ENCODE measurements at places on chromosomes 7 and 10.

DNA sequence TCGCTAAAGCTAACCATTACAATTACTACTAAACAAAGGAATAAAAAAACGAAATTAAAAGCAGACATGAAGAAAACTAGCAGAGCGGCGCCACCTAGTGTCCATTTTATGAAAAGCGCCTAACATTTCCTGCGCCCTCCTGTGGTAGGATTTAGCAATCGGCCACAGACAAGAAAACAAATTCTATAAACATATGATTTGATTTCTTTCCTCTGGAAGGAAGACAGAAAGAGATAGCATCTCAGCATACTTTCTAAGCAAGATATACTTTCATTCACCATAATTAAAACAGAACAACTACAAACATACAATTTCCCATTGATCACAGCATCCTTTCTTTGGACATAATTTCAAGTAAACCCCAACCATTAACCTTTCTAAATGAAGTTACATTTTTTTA lies 337.7 kb upstream of the NPVF start:
- DNase-seq, result peak; percentile 33

DNA sequence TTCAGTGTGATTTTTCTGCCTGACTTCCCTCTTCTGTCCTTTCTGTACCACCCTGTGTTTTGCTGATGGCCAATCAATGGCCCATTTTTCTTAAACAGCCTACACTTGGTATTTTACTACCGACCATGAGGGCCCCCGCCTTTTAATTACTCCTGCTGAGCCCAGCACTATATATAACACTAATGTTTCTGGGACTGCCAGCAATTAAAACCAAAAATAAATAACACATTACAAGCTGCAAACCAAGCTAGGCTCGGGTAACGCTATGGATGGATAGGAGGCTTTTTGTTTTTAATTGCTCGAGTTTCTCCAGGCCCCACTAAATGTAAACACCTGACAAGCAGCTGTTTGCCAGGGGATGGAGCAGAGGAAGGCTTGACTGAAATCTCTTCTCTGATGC lies 915.4 kb upstream of the AUTS2 start:
- no peak for DNase-seq

GRCh38 chr7:75072981-75073283 lies 670 bp downstream of the RCC1L start:
- DNase-seq, result no peak

DNA sequence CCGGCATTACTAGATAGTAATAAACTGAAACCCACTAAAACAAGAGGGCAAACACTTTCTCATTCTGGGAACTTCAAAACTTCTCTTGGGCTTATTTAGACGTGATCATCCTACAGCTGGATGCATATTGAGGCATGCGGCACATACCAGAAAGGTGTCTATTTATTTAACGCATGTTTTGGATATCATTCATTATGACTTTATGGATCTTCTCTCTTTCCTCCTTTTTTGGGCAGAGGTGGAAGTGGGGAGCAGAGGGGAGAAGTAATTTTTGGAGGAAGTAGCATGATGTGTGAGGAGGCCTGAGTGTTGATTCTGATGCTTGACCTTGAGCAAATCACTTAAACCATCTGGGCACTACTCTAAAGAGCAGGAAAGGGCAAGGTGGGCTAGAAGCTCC lies 270.6 kb downstream of the TRIL start:
- no peak for DNase-seq

GRCh38 chr7:39894904-39895303 lies 55.2 kb upstream of the CDK13 start:
- DNase-seq, result no peak

- DNase-seq, result peak; percentile 57
Observed at GRCh38 chr10:89278034-89278535, 23.8 kb upstream of the IFIT2 start.

GRCh38 chr7:1309290-1309689 lies 76.6 kb downstream of the UNCX start:
- no peak for DNase-seq

DNA sequence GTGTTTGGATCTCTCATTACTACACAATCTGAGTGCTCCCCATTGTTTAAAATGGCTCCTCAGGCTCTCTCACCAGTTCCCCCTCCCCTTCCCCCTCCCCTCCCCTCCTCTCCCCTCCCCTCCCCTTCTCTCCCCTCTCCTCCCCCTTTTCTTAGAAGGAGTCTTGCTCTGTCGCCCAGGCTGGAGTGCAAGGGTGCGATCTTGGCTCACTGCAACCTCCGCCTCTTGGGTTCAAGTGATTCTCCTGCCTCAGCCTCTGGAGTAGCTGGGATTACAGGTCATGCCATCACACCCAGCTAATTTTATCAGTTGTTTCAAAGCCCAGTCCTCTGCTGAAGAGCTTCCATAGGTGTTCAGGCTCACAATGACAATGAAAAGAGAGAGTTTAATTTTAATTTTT lies 3.6 kb upstream of the CCAR1 start:
- DNase-seq, result no peak

GRCh38 chr7:76352193-76352592 lies 6.6 kb downstream of the YWHAG start:
- no peak for DNase-seq

DNA sequence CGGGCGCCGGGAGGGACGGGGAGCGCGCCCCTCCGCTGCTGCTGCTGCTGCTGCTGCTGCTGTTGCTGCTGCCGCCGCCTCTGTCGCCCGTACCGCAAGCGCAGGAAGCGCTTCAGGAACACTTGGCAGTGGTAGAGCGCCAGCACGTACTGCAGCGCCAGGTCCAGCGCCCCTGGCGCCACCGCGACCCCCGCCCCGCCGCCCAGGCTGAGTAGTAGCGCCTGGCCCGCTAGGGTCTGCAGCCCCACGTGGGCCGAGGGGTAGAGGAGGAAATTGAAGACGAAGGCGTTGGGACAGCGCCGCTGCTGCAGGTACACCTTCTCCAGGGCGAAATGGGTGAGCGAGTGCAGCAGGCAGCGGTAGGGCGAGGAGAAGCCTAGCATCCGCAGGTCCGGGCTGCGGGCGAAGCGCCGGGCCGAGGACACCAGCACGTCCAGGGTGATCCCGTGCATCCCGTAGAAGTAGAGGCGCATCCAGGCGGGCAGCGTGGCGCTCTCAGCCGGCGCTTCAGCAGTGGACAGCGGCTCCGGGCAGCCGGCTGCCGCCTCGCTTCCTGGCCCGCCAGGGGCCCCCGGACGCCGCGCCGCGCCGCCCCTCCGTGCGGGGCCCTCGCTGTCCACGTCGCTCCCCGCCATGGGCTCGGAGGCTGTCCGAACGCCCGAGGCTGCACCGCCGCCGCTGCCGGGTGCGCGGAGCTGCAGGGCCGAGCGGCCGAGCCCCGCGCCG lies at the start of gene TMEM229A:
Gene TMEM229A (minus strand): TSS at position 699 of the 726 bp plus-strand sequence. CDS start 64 bp downstream, at position 635.
- DNase-seq, result no peak

DNA sequence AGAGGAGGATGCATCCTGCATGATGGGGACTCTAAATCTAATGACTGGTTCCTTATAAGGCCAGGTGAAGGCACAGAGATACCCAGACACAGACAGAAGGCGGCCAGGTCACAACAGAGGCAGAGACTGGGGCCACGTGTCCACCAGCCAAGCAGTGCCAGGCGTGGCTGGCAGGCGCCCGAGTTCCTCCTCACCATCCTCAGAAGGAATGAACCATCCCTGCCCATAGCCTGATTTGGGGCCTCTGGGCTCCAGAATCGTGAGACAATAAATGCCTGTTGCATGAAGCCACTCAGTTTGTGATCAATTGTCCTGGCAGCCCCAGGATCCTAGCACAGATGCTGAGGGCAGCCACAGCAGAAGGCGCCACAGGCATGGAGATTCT lies 69.0 kb upstream of the TNRC18 start:
- DNase-seq, result no peak

GRCh38 chr7:48904975-48905374 lies 19.4 kb upstream of the CDC14C start:
- DNase-seq, result no peak

- DNase-seq, result no peak
Observed at GRCh38 chr10:93913706-93914105, 19.9 kb downstream of the SLC35G1 start.

GRCh38 chr10:2618690-2619089 lies 448.7 kb upstream of the PFKP start:
- DNase-seq, result no peak

DNA sequence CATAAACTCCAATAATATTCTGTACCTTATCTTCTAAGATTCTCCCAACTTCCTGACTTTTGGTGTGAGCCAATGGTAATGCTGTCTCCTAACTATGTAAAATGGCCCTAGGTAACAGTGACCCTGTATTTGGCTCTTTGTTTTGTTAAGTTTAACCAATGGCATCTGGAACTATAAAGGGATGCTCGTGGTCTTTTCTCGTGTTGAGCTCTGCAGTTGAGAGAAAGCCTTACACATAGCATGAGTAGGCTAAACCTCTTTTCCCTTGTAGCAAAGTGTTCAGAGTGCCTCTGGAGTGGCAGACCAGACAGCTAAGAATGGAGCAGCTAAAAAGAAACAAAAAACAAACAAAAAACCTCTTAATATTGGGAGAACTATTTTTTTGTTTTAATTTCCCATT lies 5.2 kb downstream of the TES start:
- no peak for DNase-seq

DNA sequence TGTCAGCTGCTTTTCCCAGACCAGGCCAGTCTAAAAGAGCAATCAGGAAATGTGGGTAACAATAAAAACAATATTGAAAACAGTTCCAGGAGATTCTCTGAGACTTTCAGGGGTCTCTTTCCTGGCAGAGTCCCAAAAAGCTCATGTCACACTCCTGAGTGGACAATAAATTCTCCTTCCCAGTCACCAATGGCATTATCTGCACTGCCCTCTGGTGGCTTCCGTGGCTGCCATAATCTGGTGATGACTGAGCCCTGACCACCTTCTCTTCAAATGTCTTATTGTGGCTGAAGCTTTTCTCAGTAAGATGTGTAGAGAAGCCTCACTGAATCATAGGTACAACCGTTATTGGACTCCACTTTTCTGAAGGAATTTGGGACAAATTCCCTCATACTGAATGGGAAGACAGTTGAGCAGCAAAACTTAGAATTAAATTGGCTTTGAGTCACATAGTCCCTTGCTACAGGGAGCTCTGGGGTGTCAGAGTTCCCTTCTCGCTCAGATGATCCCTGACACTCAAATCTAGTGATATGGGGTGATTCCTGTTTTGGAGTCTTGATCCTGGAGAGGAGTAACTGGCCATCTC lies 24.4 kb upstream of the ASAH2 start:
- no peak for DNase-seq

GRCh38 chr10:119025336-119025735 lies 4.2 kb upstream of the NANOS1 start:
- DNase-seq, result peak; percentile 67

GRCh38 chr7:137454767-137455166 lies 111.2 kb upstream of the PTN start:
- no peak for DNase-seq

DNA sequence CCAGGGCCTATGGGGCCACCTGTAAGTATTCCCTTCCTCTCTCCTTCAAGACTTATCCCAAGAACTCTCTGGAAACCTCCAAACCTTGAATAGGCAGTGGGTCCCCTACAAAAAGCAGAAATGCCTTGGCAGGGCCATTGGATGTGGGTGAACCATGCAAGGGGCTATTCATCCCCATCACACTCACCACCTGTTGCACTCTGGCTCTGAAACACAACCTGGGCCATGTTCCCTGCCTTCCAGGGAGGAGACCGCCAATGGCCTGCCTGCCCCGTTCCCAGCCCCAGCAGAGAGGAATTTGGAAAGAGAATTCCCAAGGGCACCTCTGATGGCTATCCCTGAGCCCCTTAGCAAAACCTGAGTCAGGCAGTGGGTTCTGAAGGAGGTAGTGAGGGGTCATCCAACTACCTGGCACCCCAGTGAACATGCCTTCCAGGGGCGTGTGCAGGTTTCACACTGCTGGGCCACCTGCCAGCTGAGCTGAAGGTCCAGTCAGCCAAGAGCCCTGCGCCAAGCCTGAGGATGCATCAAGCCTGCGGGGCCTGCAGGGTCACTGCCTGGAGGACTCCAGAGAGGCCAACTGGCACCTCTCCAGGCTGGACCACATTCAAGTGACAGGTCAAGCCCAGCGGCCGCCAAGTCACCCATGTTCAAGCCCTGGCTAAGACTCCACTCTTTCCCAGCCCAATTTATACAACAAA lies 101.3 kb downstream of the COL13A1 start:
- DNase-seq, result no peak

DNA sequence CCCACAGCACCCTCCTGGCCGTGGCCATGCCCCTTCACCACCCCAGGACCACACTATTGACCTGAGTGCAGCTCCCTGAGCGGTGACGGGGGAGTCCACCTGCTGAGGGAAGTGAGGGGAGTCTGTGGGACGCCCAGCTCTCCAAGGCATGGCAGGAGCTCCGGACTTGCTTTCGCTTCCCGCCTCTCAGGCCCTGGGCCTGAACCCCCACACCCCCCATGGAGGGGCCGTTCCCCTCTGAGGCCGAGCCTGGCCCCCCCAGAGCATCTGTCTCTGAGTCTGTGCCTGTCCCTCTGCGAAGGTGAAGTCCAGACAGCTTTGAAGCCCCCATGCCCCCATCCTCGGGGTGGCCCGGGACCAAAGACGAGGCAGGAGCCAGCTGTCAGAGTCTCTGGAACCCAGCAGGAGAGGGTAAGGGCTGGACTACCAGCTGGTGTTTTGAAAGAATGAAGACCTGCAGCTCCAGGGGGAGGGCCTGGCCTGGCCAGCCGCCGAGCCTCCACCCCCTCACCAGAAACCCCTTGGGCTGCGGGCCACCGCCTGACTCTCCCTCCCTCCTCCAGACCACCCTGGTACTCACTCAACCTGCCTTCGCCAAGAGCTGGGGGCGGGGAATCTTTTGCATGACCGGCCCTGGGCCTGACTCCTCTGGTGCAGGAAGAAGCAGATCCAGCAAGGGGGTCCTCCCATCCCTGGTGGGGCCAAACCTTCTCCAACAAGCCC lies 114.0 kb downstream of the PDGFA start:
- DNase-seq, result no peak

DNA sequence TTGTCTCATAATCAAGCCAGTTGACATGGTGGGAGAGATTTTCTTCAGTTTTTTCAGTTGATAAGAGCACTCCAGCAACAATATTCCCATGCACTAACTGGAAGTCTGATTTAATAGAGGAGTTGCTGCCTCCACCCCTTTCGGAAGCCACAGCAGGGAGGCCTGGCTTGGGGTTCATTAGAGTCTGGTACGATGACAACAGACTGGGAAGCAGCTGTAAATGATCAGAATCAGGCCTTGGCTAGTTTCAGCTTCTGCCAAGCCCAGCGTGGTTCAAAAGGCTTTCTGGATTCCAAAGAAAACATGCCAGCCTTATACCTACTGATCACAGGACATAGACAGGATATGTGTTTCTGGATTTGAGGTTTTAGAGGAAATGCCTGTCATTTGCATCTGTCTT lies 274.0 kb downstream of the CSTF2T start:
- no peak for DNase-seq

GRCh38 chr7:98933321-98933720 lies 55.0 kb downstream of the TRRAP start:
- DNase-seq, result no peak

- DNase-seq, result no peak
Observed at GRCh38 chr10:116960066-116960776, 44.8 kb downstream of the SHTN1 start.

DNA sequence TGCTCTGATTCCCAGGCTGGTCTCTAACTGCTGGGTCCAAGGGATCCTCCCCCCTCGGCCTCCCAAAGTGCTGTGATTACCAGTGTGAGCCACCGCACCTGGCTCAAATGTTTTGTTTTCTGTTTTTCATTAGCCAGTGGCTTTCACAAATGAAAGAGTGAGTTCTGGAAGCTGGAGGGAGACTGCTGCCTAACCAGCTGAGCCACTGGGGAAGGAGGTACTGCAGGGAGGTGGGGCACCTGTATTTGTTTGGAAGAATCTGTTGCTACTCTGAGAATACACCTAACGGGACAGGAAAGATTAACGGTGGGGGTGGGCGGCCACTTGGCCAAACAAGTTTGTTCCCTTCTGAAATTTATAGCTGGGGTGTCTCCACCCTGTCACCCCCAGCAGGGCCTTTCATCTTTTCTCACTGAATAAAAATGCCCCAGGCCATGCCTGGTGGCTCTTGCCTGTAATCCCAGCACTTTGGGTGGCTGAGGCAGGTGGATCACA lies 4.7 kb downstream of the STOX1 start:
- no peak for DNase-seq

All from H54 (cell line).